Mammary epithelial cell (primary cell): ENCODE measurements at places on chromosomes 4 and X. TPM values are rescaled to one million over a fixed set of nuclear protein-coding genes. Genes with fewer than 3 reads are reported as not detected.

DNA sequence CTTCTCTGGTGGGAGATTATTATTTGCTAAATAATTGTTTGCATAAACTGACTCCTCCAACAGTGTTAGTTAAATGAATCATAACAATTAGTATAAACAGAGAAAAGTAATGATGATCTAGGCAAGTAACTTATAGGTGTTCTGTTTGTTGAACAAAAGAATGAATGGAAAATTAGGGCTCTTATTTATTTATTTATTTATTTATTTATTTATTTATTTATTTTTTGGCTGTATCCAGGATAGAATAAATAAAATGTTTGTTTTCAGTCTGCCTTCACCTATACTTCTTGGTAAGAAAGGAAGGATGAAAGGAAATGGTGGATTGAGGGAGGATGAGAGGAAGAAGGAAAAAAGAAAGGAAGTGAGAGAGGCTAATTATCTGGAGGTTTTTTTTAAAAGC, 561.6 kb upstream of the MAGEB2 start:
- DNase-seq = no peak

GRCh38 chrX:81241753-81242152, 39.9 kb downstream of the SH3BGRL start:
- DNase-seq = peak; percentile 54

GRCh38 chr4:121139533-121140222, 24.4 kb downstream of the TNIP3 start:
- no peak for DNase-seq

DNA sequence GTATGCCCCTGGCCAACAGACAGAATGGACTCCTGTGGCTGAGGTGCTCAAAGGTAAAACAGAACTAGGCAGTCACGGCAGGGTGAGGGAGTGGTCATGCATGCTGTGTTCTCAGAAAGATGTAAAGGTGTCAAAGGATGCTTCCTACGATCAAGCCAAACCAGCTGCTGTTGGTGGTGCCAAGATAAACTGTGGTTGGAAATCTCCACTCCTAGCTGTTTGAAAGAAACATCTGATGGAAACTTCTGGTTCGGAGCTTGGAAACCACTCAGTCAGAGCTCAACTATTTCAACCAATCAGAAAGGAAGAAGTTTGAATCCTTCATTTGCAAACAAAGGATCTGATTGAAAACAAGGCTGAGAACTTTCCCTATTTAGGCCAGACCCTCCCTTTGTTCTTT, 68.5 kb upstream of the DDX60 start:
- DNase-seq = no peak

GRCh38 chr4:172404676-172405075, 591.5 kb downstream of the GALNTL6 start:
- no peak for DNase-seq

FABP2 gene
- total RNA-seq = not detected in 2 replicates

DNA sequence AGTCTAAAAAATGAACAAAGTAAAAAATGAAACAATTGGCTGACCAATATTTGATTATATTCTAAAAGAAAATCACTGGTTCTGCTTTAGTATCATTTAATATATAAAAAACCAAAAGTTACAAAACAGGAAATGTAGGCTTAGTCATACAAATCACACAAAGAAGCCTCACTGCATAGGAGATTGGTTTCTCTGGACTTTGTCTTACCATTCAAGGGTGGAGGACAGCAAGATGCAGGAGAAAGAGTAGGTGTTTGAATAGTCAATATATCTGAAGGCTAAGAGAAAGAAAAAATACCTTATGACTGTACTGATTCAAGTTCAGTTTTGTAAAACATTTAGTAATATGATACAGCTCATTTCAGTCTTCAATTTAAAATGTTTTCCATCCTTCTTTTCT, 28.6 kb upstream of the TAF9B start:
- peak; percentile 16 for DNase-seq

- DNase-seq = no peak
Measured at GRCh38 chr4:21522296-21522695, 426.3 kb downstream of the KCNIP4 start.

DNA sequence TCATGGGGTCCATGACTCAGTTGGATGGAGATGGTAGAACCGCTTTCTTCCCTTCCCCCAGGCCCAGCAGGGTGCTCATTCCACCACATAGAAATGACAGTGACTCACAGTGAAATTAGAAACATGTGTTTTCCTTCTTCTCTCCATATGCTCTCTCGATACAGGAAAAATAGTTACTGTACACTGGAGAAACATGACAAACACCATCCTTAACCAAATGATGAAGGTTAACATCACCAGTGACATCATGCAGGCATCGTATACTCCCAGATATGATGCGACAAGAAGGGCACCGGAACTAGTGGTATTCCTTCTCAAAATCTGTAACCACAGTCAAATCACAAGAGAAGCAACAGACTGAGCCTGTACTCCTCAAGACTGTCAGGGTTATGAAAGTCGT, 11.7 kb upstream of the RAB40A start:
- DNase-seq = no peak

CT47B1 gene
- total RNA-seq = not detected in 2 replicates

FRMD7 gene
- total RNA-seq = 0.50 TPM

DNA sequence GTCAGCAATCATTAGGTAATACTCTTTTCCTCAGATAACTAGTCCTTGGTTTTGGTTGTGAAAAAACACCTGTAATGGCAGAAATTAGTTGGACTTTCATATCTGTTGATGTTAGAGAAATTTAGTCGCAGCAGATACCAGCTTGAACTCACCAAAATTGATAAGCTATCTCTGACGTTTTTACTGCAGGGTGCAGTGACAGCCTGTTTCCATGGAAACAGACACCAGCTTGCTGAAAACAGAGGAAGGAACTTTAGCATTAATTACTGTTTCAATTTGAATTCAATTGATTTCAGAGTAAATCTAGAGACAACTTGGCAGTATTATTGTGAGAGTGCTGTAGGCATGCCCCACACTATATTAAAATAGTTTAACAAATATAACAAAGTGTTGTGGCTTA, 246.5 kb downstream of the PPP1R2C start:
- no peak for DNase-seq

DNA sequence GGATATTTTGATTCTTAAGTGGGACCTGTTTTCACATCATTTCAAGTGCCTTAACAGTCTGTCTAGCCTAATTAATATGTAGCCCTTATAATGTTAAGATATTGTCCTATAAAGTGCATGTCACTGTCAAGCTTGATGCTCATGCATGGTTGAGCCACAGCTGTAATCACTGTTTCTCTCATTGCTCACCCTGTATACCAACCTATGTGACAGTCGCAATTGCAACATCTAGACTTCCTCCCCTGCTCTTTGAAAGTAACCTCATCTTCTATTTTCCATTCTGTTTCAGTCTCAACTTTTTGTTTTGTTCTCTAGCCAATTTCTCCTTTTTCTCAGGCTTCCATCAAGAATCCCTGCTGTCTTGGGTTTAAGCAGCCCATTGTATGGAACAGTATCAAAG, 24.4 kb upstream of the MSL3 start:
- DNase-seq = no peak

- DNase-seq = peak; percentile 27
Measured at GRCh38 chr4:36177946-36178345, 66.4 kb downstream of the ARAP2 start.

DNA sequence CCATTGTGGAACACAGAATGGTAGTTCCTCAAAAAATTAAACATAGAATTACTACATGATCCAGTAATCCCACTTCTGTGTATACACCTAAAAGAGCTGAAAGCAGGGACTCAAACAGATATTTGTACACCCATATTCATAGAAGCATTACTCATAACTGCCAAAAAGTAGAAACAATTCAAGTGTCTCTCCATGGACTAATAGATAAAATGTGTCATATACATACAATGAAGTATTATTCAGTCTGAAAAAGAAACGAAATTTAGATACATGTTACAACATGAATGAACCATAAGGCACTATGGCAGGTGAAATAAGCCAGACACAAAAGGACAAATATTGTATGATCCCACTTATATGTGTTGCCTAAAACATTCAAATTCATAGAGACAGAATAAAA, 145.1 kb downstream of the ANTXR2 start:
- DNase-seq = peak; percentile 54

GRCh38 chr4:145484225-145484846, 2.7 kb downstream of the SMAD1 start:
- DNase-seq = no peak

RS1 gene
- total RNA-seq = not detected in 2 replicates

GRCh38 chr4:128107766-128108165, 46.7 kb downstream of the LARP1B start:
- no peak for DNase-seq

ASMT gene
- total RNA-seq = not detected in 2 replicates

GRCh38 chr4:47122592-47123291, 91.4 kb downstream of the GABRB1 start:
- peak; percentile 58 for DNase-seq

DNA sequence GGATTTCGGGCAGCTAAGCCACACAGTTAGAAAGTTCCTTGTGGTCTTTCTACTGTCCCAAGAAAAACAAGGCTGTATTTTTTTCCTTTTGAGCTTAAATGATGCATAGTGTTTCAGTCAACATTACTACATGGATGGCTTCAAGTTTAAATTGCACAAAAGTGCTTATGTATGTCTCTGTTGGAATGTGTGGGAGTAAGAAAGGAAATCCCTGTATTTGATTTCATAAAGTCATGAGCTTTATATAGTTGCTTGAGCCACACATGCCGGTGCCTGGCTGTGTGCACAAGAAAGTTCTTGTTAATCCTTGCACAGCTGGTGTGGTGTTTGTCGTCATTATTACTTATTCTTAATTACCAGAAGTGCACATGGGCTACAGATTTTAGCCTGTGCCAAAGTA, 262.2 kb downstream of the ARHGAP10 start:
- DNase-seq = no peak

GRCh38 chrX:53715346-53715924, 28.9 kb upstream of the HUWE1 start:
- no peak for DNase-seq

CT45A2 gene
- total RNA-seq = not detected in 2 replicates

DNA sequence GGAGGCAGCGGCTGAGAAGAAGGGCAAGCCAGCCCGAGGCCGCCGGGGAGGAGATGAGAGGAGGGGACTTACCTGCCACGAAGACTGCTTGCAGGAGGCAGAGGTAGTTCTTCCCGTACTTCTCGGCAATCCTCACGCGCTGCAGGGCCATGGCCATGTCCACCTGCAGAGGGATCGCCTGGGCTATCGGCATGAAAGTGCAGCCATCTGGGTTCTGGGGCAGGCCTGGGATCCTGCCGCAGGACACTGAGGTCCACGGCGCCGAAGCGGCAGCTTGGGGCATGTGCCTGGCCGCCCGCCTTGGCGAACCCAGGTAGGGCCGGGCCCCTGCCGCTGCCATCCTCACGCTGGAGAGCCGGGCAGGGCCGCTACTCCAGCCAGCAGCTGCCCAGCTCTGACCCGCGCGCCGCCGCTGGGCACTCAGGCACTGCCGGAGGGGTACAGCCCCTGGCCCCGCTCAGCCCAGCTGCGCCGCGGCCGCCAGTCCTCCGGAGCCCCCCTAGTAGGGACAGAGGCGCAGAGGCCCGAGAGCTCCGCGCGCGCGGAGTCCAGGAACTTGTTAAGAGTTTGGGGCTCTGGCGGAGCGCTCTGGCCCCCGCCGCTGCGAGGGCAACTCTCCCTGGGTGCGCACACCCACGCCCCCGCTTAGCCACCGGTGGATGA, 16.0 kb downstream of the MCF2 start:
- no peak for DNase-seq

GRCh38 chr4:90495936-90496335, 368.7 kb downstream of the CCSER1 start:
- DNase-seq = no peak

DNA sequence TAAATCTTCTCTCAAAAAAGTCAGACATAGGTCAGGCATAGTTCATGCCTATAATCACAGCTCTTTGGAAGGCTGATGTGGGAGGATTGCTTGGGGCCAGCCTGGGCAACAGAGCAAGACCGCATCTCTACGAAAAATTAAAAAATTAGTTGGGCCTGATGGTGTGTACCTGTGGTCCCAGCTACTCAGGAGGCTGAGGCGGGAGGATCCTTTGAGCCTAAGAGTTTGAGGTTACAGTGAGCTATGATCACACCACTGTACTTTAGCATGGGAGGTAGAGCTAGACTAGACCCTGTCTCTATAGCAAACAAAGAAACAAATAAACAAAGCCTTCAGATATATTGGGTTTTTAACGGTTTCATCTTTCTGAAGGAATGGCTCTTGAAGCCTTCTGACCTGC, 62.2 kb downstream of the DIPK2B start:
- DNase-seq = no peak

GRCh38 chr4:102604222-102604940, 103.2 kb downstream of the NFKB1 start:
- no peak for DNase-seq

SCD5 gene
- total RNA-seq = 74.3 TPM

GRCh38 chrX:20224814-20225487, 41.8 kb downstream of the RPS6KA3 start:
- peak; percentile 42 for DNase-seq

ATP8A1 gene
- 0.67 TPM for total RNA-seq

DNA sequence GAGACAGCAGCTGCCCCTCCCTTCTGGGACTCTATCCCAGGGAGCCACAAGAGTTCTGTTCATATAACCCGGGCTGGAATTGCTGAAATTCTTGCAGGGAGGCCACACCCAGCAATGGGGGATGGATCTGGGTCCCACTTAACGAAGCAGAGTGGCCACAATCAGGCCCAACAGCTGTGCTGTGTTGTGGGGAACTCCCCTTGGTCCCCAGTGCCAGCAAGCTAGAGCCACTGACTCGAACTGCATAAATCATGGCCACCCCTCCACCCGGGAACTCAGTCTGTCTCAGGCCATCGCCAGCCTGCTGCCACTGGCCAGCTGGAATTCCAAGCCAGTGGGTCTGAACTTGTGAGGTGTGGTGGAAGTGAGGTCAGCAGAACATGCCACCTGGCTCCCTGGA, 111.1 kb downstream of the KLF8 start:
- DNase-seq = no peak

DNA sequence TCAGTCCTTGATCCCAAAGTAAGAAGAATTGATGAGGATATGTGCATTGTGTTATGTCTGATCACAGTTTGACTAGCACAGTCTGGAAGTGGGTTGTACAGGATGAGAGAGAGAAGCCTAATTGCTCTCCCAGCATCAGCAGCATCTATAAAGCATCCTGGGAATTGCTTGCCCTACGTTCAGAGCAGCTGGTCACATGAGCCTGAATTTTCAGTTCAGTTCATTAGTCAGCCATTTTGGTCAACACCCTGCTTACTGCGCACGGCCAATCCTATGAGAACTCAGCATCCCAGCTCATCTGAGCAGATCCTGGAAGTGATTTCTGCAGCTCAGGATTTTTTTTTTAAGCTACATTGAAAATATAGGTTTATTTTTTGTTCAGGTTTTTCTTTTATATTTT, at the start of gene RUFY3:
Gene RUFY3, plus strand, starts transcription at position 218 of the 400 bp plus-strand sequence. CDS start 610 bp downstream, outside the sequence.
- DNase-seq = no peak

DNA sequence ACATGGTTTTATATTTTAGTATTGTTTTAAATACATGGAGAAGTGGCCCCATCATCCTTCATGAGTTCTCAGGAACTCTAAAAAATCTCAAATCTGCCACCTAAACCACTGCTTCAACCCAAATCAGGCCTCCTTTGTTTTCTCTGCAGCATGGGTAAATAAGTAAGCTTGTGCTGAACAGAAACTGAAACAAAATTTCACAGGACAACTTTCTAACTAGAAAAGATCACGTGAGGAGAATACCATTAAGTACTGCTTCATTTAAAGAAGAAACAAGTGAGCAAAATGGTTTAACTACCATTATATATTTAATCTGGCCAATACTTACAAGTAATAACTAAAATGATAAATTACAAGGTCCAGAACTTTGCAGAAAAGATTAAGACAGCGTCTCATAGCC, 2.5 kb downstream of the ARAP2 start:
- no peak for DNase-seq

GRCh38 chr4:174406383-174406782, 115.9 kb downstream of the HPGD start:
- DNase-seq = no peak
